NCI-H460 (cell line): ENCODE measurements at places on chromosomes 16 and 17. TPM values are rescaled to one million over a fixed set of nuclear protein-coding genes. Genes with fewer than 3 reads are reported as not detected.

- DNase-seq = peak; percentile 16
Observed at GRCh38 chr16:11534262-11534661, 52.5 kb downstream of the LITAF start.

- DNase-seq = no peak
Observed at GRCh38 chr16:56422896-56423441, 2.4 kb downstream of the AMFR start.

DNA sequence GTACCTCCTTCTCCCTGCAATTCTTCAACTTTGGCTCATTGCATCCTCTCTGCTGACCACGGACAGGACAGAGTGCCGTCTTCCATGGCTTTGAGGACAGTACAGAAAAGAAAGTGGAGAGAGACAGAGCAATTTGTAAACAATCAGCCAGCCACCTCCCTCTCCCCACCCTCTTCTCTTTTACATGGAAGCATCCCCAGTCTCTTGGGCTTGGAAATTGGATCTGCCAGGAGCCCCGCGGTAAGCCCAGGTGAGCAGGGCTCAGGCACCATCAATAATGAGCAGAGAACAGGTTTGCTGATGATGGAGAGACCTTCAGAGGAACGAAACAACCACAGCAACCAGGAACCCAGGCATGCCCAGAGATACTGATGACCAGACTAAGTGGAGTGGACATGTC, 194.9 kb upstream of the TNRC6C start:
- no peak for DNase-seq

- no peak for DNase-seq
Observed at GRCh38 chr17:16470265-16470664, 21.7 kb downstream of the LRRC75A start.

JPH3 gene
- total RNA-seq = 0.67 and 0.72 TPM in 2 replicates

- no peak for DNase-seq
Observed at GRCh38 chr16:82071421-82071820, 36.4 kb downstream of the HSD17B2 start.

TOM1L2 gene
- total RNA-seq = 9.7 and 9.9 TPM in 2 replicates

DNA sequence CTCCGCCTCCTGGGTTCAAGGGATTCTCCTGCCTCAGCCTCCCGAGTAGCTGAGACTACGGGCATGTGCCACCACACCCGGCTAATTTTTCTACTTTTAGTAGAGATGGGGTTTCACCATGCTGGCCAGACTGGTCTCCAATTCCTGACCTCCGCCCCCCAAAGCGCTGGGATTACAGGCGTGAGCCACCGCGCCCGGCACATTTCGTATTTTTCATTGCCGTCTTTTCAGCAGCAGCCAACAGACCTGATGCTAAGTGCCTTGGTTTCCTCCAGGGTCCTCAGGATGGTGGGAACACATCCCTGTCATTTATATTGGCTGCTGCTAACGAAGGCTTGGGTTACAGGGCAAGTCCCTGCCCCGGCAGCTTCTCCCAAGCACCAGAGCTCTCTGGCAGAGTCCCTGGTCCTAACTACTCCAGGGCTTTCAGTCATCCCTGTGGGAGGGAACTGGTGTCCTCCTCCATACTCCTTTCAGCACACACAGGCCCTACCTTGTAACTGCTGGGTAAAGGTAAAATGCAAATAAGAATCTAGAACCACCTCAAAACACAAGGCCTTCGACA, 1.5 kb upstream of the RNF157 start:
- no peak for DNase-seq

GRCh38 chr17:27576477-27577083, 54.4 kb upstream of the LGALS9 start:
- DNase-seq = no peak

DNA sequence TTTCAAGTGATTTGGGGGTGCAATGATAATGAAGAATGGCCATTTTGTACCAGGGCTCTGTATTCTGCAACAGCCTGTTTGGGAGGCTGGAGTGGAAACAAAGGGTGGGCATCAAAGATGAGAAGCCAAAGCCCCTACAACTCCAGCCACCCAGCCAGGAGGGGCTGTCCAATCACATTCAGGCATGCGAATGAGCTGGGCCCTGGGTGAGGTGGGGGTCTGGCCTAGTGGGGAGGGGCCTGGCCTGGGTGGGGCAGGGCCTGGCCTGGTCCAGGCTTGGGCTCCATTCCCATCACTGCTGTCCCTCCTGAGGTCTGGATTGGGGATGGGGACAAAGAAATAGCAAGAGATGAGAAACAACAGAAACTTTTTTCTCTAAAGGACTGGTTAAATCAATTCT, 6.4 kb downstream of the AOC3 start:
- no peak for DNase-seq

GRCh38 chr16:23826528-23827045, 9.2 kb upstream of the PRKCB start:
- no peak for DNase-seq

- DNase-seq = no peak
Observed at GRCh38 chr17:7213895-7214299, 5.7 kb downstream of the DLG4 start.
